Putamen (tissue), 1 donor: ENCODE measurements at places on chromosomes 12 and 14.

DNA sequence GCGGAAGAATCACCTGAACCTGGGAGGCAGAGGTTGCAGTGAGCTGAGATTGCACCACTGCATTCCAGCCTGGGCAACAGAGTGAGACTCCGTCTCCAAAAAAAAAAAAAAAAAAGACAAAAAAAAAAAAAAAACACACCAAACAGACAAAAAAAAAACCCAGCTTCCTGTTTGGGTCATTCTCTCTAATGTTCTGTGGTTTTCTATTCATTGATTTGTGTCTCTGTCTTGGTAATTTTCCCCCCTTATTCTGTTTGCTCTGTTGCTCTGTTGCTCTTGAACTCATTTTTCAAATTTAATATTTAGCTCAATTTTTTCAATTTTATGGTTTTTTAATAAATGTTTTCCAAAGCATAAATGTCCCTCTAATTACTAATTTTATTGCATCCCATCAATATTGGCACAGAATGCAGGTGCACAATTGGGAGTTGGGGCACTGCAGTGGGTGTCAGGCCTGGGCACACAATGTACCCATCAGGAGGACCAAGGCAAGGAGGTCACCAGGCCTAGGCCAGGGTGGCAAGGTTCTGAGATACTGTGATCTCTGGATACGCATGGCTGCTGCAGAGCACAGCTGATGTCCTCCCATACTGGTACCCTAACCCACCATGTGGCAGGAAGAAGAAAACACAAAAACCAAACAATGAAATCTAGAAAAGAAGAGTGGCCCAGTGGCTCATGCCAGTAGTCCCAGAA is 8.0 kb upstream of the GNPTAB start:
- DNase-seq: no peak

GRCh38 chr14:88522393-88522792 is 32.4 kb downstream of the PTPN21 start:
- no peak for DNase-seq

- DNase-seq: no peak
Observed at GRCh38 chr12:81245907-81246570, 168.2 kb downstream of the ACSS3 start.

- no peak for DNase-seq
Observed at GRCh38 chr12:97235102-97235501, 227.5 kb upstream of the RMST start.

GRCh38 chr14:104364830-104365229 is 214.7 kb upstream of the C14orf180 start:
- DNase-seq: no peak
